ENCODE measurements at places on chromosomes 13 and 19.

DNA sequence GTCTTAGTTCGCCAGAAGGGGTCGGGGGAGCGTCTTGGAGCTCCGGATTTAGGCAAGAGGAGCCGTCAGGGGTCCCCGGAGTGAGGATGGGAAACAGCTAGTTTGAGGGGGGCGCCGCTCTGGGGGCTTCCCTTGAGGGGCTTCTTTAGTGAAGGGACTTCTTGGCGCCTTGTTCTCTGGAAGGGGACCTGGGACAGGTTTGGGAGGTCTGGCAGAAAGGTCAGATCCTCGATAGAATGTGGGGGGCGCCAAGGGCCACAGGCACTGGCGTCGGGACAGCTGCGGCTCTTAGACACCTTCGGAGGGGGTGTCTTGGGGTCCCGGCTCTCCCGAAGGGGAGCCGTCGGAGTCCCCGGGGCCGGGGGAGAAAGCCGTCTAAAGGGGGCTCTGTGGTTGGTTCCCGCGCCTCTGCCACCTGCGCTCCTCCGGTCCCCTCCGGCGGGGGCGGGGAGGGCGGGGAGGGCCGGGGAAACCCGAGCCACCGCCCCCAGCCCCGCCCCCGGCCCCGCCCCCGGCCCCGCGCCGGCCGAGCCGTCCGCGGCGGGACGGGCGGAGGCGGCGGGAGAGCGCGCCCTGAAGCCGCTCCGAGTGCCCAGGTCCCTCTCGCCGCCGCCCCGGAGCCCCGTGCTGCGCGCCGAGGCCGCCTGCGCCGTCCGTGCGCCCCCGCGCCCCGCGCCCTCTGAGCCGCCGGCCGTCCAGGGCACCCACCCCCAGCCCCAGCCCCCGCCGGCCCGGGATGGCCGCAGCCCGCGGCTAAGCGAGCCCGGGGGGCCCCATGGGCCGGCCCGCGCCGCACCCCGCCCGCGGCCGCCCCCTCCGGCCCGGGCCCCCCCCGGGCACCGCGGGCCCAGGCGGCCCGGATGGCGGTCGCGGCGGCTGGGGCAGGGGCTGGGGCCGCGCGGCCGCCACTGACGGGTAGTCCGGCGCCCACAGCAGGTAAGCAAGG, at the start of gene NRTN:
Gene NRTN (plus strand): TSS at position 552 of the 946 bp plus-strand sequence. CDS start 19,099 bp downstream, outside the sequence.
- DNase-seq = peak; percentile 80

DNA sequence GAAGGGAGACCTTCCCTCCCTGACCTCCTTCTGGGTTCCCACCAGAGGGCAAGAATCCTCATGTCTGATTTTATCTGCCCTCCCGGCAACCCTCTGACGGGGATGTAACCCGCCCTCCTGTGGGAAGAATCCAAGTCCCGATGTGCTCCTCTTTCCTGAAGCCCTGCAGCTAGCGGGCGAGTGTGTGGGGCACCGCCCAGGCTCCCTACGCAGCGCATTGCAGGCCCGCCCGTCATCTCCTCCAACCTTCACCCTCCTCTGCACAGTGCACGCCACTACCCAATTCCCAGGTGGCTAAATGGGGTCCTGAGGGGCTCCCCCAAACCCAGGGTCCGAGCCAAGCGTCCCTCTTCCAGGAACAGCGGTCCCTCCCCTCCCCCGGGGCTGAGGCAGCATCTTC, 7.3 kb downstream of the LAIR1 start:
- no peak for DNase-seq

GRCh38 chr13:58369936-58370335, 738.4 kb downstream of the PCDH17 start:
- no peak for DNase-seq

GRCh38 chr13:51811920-51812451, 8.0 kb upstream of the DHRS12 start:
- DNase-seq = no peak

GRCh38 chr19:1103132-1103707, 574 bp upstream of the GPX4 start:
- no peak for DNase-seq

- DNase-seq = no peak
Observed at GRCh38 chr19:2579678-2580280, 103.9 kb downstream of the GADD45B start.

DNA sequence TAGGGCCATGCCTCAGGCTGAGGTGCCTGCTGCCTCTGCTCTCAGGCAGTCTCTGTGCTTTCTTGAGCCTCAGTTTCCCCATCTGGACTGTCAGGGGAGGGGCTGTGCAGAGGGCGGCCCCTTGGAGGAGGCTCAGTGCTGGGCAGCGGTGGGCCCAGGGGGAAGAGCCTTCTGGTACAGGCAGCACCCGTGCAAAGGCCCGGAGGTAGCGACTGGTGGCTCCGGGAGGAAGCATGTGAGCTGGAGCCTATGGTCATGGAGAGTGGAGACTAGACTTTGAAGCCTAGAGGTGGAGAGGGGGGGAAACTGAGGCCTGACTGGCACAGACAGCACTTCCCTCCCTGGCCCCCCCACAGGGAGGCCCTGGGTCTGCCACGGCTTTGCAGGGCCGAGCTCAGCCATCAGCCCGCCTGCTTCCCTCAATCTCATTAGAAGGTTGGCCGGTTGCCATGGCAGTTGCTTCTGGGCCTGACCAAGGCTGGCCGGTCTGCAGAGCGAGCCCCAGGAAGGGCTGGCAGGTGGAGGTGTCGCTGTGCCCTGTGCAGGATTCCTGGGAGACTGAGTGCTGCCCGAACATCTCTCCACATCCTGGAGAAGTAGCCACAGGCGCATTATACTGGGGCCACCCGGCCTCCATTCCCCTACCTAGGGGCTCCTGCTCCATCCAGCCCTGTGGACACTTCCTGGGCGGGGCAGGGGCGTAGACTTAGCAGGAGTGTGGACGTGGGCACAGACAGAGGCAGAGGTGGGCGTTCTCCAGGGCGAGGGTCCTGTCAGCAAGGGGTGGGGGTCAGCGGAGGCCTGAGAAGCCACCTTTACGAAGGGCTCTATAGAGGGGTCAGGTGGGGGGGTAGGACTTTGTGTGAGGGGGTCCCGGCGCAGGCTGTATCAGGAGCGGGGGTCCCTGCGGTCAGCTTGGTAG, 53.2 kb downstream of the CRTC1 start:
- no peak for DNase-seq

GRCh38 chr13:27632648-27633047, 11.0 kb downstream of the POLR1D start:
- DNase-seq = no peak

DNA sequence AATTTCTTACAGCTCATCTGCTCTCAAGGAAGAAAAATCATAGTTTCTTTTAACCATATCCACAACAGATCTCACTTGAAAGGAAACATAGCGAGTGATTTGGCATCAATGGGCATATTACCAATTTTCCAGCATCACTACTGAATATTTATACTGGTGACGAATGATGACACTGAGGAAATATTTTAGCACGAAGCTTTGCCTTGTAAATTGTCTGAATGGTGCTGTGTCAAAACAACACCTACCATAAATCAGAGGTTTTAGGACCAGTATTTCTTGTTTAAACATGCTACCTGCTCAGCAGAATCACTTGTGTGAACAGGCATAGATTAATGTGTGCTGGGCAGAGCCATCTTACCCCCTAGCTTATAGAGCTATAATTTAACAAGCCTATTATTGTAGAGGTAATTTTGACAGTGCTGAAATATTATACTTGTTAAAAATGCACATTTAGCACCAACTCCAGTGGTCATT, 146.8 kb downstream of the ABCC4 start:
- no peak for DNase-seq

GRCh38 chr13:45786293-45786920, 65.1 kb downstream of the SIAH3 start:
- no peak for DNase-seq

- DNase-seq = no peak
Observed at GRCh38 chr13:39324806-39325311, 278.1 kb downstream of the LHFPL6 start.

GRCh38 chr19:40147693-40148347, 43.4 kb upstream of the MAP3K10 start:
- DNase-seq = no peak

DNA sequence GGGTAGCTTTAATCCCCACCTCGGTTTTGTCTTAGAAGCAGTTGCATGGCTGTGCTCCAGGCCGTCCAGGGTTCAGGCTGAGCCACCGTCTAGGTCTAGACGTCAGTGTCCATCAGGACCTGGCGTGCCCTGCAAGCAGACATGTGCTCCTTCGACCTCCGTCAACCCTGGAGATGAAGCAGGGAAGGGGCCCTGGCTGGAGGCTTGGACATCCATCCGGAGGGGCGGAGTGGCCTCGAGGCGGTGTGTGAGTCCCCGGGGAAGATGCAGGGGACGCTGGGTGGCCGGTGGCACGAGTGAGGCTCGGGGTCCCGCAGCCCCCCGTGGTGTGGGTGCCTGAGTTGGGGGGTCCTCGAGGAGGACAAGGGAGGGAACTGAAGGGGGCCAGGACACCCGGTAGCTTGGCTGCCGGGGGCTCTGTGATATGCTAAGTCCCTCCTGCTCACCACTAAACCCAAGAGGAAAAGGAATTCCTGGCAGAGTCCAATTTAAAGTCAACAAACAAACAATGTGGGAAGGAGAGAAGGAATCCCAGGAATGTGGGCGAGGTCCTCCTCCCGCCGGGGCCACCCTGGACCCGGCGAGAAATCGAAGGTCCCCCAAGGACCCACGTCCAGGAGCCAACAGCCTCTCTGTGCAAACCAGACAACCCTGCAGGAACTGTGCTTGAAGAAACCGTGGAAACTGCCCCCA, 14.9 kb upstream of the PTBP1 start:
- peak; percentile 86 for DNase-seq

- DNase-seq = no peak
Observed at GRCh38 chr19:3479834-3480215, 500 bp downstream of the SMIM24 start.

DNA sequence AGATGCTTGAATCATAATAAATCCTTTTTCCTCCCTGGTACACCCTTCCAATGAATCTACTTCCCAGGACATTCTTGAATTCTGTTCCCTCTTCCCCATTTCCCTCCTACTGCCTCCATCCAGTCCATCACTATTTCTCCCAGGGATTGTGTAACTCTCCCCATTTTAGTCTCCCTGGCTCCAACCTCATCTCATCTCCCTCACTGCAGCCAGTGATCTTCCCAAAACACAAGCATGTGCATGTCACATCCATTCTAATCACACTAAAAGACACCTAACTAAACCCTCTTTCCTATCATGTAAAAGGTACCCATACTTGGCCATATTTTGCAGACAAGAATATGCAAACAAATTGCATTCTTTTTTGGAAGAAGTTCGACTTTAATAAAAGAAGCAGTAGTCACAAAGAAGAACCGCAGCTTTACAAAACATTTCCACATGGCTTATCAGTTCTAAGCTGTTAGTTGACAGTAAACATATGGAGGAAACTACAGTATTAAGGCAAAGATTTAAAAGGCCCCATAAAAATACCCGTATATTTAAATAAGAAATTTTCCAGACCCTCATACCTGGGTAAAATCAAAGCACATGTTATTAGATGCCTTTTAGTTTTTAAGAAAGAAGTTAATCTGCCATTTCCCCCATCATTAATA, 111.0 kb downstream of the KCTD12 start:
- DNase-seq = no peak

- DNase-seq = peak; percentile 67
Observed at GRCh38 chr19:30596813-30597399, 224.7 kb downstream of the ZNF536 start.

DNA sequence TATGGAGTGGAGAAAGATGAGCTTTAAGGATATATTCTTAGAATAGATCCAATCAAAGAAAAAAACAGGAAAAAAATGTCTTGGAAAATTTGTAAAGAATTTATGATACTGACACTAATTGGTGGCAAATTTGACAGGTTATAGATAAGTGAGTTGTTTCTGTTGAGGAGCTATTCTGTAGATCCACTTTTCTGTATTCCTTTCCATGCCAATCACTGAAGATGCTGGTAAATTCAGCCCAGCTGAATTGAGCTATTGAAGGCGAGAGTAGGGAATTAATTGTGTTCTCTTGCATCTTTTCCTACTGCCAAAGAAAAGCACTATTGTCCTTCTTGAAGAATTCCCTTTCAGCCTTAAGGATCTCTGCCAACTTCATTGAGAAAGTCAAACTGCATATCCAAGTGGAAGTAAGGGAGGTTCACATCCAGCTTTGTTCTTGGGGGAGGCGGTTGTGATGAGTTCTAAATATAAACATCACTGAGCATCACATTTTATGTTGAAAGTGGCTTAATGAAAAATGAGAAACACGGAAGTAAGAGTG, 113.1 kb downstream of the PCDH9 start:
- DNase-seq = no peak

DNA sequence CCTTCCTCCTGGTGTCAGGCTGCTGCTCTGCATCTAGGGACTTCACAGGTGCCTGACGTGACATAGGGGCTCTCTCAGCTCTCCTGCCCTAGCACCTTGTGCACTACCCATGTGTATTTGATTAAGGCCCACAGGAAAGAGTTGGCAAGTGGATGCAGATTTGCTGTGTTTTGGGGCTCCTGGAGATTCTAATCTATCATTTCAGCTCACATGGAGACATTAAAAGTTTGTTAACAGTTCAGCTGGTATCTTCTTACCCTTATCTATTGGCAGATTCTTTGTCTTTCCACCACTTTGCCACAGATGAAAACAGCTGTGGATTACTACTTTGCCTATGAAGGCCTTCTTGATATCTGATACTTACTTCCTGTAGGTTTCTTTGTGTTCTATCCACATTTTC, 41.9 kb downstream of the WASF3 start:
- DNase-seq = no peak

DNA sequence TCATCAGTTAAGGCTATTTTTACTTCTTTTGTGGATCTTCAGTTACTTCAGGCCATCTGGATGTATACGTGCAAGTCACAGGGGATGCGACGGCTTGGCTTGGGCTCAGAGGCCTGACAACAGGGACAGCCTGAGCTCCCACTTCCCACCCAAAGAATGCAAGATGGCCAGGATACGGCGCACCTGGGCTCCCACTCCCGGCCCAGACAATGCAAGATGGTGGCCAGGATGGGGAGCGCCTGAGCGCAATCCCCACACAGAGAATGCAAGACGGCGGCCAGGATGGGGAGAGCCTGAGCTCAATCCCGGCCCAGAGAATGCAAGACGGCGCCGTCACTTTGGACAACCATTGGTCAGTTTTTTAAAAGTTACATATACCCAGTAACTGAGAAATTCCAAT, 25.3 kb upstream of the MIER2 start:
- no peak for DNase-seq

DNA sequence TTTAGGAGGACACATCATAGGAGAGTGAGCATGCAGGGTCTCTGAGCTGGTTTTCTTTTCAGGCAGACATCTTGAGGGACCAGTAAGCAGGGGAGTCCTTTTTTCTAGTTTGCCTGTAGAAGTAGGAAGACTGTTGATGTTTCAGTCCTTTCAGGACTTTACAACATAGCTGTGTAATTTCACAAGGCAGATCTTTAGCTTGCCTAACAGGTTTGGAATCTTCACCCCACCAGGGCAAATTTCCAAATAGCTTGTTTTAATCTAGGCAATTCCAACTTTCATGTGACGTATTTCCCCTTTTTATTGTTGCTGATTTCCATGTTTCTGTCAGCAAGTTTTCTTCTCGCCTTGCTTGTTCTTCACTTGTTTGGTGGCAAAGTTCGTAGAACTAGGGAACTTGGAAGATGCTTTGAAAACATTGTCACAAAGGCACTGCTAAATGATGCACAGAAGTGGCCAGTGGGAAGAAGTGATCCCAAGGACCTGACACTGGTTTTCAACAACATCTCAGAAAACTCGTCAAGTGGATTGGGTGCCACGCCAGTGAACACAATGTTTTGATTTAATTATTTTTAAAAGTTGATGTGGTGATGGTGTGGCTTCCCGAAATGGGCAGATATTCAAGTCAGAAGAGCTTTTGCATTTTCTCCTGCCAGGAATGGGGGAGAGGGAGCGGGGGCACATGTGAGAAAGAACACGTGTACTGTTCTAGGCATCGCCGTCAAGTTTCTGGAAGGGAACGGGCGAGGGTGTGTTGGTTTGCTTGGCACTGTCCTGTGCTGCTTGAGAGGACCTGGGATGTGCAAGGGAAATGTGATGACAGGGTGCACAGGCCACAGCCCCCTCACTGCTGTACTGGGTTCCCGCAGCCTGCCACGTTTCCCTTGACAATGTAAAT, 418.6 kb downstream of the OXGR1 start:
- no peak for DNase-seq

Measured in HAP-1 (cell line).